ENCODE measurements at places on chromosomes 3 and 15.

- DNase-seq = no peak
Observed at GRCh38 chr3:30811151-30811795, 83.2 kb downstream of the GADL1 start.

DNA sequence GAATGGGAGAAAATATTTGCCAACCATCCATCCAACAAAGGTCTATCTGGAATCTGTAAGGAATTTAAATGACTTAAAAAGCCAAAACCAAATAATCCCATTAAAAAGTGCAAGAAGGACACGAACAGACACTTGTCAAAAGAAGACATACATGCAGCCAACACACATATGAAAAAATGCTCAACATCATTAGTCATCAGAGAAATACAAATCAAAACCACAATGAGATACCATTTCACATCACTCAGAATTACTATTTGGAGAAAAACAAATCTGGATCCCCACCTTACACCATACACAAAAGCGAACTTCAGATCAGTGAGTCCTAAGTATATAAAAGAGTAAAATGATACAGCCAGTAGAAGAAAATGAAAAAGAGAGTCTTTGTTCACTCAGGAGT is 58.6 kb upstream of the MNS1 start:
- peak; percentile 14 for DNase-seq

- no peak for DNase-seq
Observed at GRCh38 chr15:28943146-28943545, 57.4 kb downstream of the APBA2 start.

- no peak for DNase-seq
Observed at GRCh38 chr3:39361252-39361927, 21.8 kb upstream of the SLC25A38 start.

DNA sequence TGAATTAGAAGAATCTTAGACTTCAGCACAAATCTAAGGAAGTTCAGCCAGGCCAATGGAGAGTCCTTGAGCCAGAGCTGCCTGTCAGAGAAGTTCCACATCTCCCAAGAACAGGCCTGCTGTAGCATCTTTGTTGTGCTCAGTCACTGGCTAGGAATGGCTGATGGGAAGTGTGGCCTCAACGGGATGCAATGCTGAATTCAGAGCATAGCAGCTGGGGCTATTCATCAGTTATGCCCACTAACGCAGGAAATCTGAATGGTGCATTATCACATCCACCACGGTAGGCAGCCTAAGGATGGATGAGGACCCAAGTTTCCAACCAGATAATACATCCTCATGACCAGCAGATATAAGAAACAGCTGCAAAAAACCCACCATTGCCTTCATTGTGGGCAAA is 3.2 kb upstream of the EIF1B start:
- DNase-seq = no peak

GRCh38 chr3:177800561-177800960 is 603.3 kb upstream of the TBL1XR1 start:
- peak; percentile 55 for DNase-seq

DNA sequence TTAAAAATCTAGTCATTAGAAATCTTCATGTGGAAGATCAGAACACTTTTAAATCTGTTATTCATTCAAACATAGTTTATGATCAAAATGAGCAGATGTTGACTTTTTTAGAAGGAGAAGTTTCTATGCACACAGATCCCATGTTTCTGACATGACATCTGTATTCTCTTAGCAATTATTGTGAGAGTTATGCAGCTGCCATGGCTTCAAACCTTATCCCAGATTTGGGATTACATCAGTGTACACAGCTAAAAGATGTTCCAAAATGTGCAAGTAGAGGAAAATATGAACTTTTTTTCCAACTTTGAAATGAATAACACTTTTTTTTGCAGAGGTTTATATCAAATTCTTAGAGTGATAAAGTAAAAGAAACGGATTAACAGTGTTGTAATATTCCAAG is 1166.9 kb downstream of the ZPLD1 start:
- no peak for DNase-seq

- peak; percentile 51 for DNase-seq
Observed at GRCh38 chr15:90664650-90665287, 52.4 kb upstream of the BLM start.
